A549 treated with ZK216348 at 1 μM for 4 hours (cell line): ENCODE measurements at places on chromosomes 2 and 18. TPM values are rescaled to one million over a fixed set of nuclear protein-coding genes. Genes with fewer than 3 reads are reported as not detected.

The ST6GAL2 gene
- total RNA-seq = 11.4 to 21.9 TPM (median 19.2 TPM) in 5 replicates

The CLEC4F gene
- not detected in 5 replicates for total RNA-seq

The CCDC74B gene
- total RNA-seq = 4.6 to 7.2 TPM (median 6.2 TPM) in 5 replicates

The ATP6V1C2 gene
- 0.07 to 0.31 TPM (median 0.17 TPM) in 4 of 5 replicates, not detected in the other for total RNA-seq

The AQP12B gene
- not detected in 5 replicates for total RNA-seq

The CASP8 gene
- total RNA-seq = 32.1 to 38.7 TPM (median 35.1 TPM) in 5 replicates

The ALPI gene
- not detected in 5 replicates for total RNA-seq

The SCN9A gene
- 2.5 to 5.3 TPM (median 4.8 TPM) in 5 replicates for total RNA-seq

The IL1RN gene
- total RNA-seq = 0.15 to 0.94 TPM (median 0.33 TPM) in 5 replicates

The STON1 gene
- total RNA-seq = 0.31 to 0.48 TPM (median 0.40 TPM) in 5 replicates

The SKA1 gene
- 9.7 to 15.0 TPM (median 12.4 TPM) in 5 replicates for total RNA-seq

The GPR39 gene
- total RNA-seq = 7.4 to 10.3 TPM (median 9.6 TPM) in 5 replicates

The CKAP2L gene
- 10.2 to 20.6 TPM (median 14.9 TPM) in 5 replicates for total RNA-seq

The CDH7 gene
- total RNA-seq = 0.02 TPM in 1 of 5 replicates, not detected in the others

The SRD5A2 gene
- total RNA-seq = 0.04 to 0.06 TPM (median 0.06 TPM) in 3 of 5 replicates, not detected in the others

The EMILIN1 gene
- 0.34 to 0.64 TPM (median 0.43 TPM) in 5 replicates for total RNA-seq

The DYNAP gene
- not detected in 5 replicates for total RNA-seq

The MAP4K3 gene
- total RNA-seq = 12.9 to 26.1 TPM (median 20.1 TPM) in 5 replicates

The ZC3H8 gene
- total RNA-seq = 13.9 to 24.6 TPM (median 15.2 TPM) in 5 replicates

The SERPINB11 gene
- total RNA-seq = 0.13 TPM in 1 of 5 replicates, not detected in the others

The MTA3 gene
- total RNA-seq = 28.0 to 38.7 TPM (median 30.5 TPM) in 5 replicates

The ERICH2 gene
- total RNA-seq = not detected in 5 replicates

The INHA gene
- total RNA-seq = 0.19 to 0.74 TPM (median 0.49 TPM) in 5 replicates
